ENCODE measurements at places on chromosomes 16 and 17.

DNA sequence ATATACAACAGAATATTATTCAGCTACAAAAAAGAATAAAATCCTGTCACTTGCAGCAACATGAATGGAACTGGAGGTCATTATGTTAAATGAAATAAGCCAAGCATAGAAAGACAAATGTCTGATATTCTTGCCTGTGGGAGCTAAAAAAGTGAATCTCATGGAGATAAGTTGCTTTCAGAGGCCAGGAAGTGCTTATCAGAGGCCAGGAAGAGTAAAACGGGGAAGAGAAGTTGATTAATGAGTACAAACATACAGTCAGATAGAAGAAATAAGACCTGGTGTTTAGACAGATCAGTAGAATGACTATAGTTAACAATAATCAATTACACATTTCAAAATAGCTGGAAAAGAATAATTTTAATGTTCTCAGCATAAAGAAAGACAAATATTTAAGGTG, 54.4 kb upstream of the CPHXL start:
- DNase-seq: no peak

GRCh38 chr17:28161311-28161710, 118.8 kb downstream of the NLK start:
- DNase-seq: no peak

- no peak for DNase-seq
Observed at GRCh38 chr16:64453646-64454045, 668.2 kb downstream of the CDH11 start.

DNA sequence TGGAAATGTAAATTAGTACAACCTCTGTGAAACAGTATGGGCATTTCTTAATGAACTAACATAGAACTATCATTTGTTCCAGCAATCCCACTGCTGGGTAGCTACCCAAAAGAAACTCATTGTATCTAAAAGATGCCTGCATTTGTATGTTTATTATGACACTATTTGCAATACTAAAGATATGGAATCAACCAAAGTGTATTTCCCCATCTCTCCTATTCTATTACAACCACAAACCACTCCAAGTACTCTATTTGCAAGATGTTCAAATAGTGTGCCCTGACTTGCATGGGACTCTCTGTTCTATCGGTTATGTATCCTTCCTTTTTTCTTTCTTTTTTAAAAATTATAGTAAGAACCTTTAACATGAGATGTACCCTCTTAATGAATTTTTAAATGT, 845.2 kb downstream of the CDH11 start:
- DNase-seq: no peak

GRCh38 chr16:20899477-20900298, 470 bp downstream of the DCUN1D3 start:
- DNase-seq: peak; percentile 9

DNA sequence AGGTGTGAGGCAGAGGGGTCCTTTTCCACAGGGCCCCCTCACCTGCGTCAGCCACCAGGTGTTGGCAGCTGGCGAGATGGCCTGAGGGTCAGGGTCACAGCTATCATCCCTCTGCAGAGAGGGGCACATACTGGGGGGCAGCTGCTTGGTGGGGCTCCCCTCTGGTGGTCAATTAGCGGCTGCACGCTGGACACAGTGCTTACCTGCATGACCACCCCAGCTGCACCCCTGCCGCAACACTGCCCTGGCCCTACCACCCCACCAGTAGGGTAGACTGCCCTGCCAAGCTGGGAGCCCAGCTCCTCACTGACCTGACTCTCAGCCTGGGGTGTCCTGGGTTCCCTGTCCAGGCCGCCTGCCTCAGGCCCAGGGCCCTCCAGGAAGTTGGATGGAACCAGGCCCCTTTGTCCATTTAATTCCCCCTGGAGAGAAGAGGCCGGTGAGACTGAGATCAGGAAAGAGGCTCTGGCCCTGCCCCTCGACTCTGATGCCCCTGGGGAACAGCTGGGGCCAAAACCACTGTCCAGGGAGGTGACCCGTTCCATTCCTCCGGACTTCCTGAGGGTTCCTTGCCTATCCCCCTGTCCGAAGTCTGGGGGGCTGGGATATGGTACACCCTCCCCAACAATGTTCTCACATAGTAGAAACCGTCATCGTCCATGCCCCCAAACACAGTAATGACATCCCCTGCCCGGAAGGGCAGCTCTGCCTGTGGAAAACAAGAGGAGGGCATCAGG, 23.7 kb downstream of the TSPOAP1 start:
- no peak for DNase-seq

DNA sequence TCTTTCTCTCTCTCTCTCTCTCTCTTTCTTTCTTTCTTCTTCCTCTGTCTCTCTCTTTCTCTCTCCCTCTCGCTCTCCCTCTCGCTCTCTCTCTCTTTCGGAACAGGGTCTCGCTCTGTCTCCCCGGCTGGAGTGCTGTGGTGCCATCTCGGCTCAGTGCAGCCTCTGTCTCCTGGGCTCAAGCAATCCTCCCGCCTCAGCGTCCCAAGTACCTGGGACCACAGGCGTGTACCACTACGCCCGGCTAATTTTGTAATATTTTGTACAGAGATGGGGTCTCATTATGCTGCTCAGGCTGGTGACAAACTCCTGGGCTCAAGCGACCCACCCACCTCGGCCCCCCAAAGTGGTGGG, 12.7 kb upstream of the KLHDC4 start:
- DNase-seq: peak; percentile 64

- DNase-seq: peak; percentile 73
Observed at GRCh38 chr17:75487351-75488070, 27.8 kb downstream of the CASKIN2 start.

- DNase-seq: no peak
Observed at GRCh38 chr17:39097150-39097519, 54.3 kb downstream of the PLXDC1 start.

DNA sequence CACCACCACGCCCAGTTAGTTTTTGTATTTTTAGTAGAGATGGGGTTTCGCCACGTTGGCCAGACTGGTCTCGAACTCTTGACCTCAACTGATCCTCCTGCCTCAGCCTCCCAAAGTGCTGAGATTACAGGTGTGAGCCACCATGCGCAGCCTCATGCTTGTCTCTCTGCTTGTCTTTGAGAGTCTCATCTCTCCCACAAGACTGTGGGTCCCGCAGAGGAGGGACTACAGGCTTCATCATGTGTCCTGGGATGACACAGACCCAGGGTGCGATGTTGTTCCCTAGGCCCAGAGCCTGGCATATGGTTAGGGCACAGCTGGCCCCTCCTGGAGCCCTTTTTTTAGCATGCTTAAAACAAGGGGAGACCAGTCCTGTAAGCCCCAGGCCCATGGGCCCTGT, 101.9 kb downstream of the NDE1 start:
- no peak for DNase-seq
